ENCODE measurements at places on chromosomes 6 and 20.

DNA sequence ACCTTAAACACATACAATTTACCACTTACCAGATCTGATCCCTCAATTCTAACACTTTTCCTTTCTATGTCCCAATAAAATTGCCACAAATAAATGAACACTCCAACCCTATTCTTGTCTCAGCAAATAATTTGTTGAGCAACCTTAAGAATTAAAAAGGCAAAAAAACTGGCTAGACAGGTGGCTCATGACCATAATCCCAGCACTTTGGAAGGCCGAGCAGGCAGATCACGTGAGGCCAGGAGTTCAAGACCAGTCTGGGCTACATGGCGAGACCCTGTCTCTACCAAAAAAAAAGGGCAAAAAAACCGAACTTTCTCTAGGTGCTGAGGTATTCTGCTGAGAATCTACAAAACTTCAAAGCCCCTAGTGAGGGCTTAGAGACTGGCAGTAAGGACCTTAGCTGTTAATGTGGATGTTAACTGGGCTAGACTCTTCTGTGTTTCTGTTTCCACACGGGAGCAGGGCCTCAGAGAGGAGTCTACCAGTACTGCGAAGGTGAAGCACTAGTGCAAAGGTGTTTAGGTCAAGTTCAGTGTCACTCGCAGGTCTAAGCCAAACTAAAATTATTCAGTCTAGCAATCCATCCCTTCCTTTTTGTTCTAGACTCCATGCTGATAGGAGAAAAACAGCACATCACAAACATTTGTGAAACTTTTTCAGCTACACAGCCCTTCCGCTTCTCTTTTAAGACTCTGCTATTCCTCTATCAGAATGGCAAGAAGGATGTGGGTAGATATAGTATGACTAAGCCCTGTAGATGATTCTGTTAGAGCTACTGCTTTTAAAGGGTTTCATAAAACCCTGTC is 2.6 kb downstream of the FASTKD5 start:
- DNase-seq: no peak

GRCh38 chr6:143746202-143747119 is 68.7 kb downstream of the PHACTR2 start:
- DNase-seq: no peak

- DNase-seq: no peak
Observed at GRCh38 chr6:52262620-52263344, 18.5 kb upstream of the IL17F start.

GRCh38 chr6:48111143-48111506 is at the start of gene PTCHD4:
TSS of gene PTCHD4 (minus strand) at chr6:48111197. CDS start at chr6:48068957, 42,240 bp downstream.
- DNase-seq: peak; percentile 94

DNA sequence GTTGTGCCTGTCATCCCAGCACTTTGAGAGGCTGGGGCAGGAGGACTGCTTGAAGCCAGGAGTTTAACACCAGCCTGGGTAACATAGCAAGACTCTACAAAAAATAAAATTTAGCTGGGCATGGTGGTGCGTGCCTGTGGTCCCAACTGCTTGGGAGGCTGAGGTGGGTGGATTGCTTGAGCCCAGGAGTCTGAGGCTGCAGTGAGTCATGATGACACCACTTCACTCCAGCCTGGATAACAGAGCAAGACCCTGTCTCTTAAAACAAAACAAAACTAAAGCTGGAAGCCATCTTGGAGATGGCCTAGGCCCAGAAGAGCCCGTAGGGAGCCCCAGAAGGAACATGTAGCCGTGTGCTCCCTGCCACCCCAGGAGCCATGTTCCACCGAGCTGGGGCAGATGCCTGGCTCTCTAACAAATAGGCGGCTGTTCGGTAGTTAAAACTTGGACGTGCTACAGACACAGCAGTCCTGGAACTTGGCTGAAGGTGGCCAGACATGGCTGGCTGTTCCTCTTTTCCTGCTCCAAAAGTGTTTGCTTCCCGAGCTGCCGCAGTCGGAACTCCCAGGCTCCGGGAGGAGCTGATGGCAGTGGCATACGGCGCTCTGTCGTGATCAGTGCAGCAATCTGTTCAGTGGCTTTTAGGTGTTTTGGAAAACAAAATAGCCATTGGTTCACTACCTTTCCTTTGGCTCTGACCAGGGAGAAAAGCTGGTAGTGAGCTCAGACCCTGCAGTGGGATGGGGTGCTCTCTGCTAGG is 37.0 kb downstream of the DYNLT1 start:
- no peak for DNase-seq

DNA sequence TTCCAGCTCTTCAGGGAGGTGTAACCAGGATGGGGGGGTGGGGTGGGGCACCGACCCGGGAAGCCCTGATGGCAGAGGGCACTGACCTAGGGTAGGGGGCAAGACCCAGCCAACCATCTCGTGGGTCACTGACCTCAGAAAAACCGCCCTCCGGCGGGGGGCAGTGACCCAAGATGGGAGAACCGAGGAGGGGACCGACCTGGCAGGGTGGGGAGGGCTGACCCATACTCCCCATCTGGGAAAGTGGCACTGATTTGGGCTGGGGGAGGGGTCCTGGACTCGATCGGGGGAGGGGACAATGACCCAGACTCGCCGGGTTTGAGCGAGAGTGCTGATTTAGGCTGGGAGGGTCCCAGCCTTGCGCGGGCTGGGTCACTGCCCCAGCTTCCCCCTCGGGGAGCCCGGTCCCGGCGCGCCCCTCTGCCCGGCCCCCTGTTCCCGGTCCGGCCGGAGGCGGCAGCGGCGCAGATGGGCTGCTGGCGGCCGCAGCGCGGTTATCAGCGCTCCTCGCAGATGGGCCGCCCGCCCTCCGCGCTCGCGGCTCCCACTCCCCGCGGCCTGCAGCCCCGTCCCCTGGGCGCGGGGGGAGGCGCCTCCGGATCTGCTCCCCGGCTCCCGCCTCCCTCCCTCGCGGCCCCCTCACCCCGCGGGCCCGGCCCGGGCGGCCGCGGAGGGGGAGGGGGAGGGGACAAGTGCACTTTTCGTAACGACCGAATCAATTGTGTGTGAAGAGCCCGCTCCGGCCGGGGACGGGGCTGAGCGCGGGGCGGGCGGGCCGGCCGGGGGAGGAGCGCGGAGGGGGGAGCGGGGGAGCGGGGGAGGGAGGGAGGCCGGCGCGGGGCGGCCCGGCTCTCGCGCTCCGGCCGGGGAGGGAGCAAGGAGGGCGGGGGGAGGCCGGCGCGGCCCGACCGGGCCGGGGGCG is 2.2 kb downstream of the NOL4L start:
- DNase-seq: peak; percentile 73

DNA sequence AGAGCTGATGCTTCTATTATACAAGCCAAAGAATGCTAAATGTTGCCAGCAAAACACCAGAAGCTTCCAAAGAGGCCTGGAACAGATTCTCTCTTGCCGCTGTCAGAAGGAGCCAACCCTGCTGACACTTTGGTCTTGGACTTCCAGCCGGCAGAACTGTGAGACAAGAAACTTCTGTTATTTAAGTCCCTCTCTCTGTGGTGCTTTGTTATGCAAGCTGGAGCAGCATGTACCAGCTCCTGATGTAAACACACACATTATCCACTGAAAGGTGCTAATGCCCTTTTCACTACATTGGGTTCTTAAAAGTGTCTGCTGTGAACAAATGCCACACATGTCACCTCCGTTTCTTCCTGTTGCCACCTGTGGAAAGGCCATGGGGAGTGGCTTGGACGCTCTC is 25.9 kb upstream of the PRELID3B start:
- no peak for DNase-seq

- DNase-seq: no peak
Observed at GRCh38 chr20:45010399-45010828, 44.1 kb downstream of the STK4 start.

GRCh38 chr20:50312682-50313521 is 122.3 kb downstream of the CEBPB start:
- no peak for DNase-seq

DNA sequence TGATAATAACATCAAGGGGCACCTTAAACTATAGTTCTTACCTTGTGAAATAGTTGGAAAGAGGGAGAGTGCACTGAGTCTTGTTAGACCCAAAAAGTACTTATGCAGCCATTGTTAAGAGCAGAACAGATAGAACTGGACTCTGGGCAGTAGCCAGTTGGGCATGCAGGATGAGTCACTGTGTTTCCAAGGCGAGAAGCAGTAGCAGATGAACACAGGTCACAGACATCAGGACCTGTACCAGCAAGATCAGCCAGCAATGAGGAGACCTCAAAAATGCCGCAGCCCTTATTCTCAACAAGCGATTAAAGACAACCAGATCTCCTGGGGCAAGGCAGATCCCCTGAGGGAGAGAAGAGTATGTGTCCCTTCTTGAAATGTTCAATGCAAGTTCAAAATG is 79.0 kb downstream of the SAMD3 start:
- no peak for DNase-seq

DNA sequence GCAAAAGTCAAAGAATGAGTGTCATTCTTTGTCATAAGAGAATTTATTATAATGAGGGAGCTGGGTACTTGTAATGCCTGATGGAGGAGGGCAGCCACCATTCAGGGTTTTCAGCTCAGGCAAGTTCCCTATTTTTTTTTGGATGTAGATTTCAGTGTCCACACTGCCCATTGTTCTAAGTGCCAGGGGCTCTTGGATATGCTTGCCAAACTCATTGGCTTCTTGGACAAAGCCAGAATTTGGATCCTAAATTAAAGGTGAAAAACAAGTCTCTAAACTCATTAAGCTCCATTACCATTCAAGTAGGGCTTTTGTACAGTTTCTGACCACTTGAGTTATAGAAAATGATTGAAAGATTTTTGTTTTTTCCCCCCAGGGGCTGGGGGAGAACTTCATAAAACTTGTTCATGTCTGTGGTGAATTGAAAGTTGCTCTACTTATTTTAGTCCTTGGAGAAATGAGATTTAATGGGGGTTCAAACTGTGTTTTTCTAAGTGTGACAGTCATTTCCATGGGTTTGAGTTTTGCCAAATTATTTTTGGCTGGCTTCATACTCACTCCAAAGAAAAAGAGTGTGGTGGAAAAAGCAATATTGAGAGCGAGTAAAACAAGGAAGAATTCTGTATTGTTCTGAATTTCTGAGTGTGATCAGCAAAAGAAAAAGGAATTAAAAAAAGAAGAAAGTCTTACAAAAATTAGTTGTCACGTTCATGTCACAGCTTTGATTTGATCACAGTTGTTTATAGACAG is 46.0 kb downstream of the TIAM2 start:
- DNase-seq: no peak

DNA sequence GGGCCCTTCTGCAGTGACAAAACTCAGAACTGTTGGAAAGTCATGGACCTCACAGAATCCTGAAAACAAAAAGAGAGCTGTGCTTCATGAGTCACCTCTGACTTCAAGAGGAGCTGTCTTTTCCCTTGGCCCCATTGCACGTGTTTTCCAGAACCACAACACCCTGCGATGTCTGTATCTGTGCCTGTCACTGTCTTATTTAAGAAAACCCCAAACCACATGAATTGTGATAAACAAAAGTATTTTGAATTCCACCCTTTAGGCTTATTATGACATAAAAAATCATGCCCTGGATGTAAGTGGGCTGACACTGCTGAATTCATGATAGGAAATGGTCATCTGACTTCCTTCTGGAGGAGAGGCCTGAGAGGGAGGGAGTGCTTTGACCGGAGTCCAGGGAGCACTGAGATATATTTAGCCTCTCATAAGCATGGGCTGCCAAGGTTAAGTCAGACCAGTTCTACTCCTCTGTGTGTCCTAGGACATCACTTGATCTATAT is 96.4 kb upstream of the DUSP22 start:
- DNase-seq: no peak

- peak; percentile 35 for DNase-seq
Observed at GRCh38 chr6:6569096-6569810, 19.3 kb upstream of the LY86 start.

GRCh38 chr6:150686566-150686965 is 86.9 kb downstream of the PLEKHG1 start:
- no peak for DNase-seq

DNA sequence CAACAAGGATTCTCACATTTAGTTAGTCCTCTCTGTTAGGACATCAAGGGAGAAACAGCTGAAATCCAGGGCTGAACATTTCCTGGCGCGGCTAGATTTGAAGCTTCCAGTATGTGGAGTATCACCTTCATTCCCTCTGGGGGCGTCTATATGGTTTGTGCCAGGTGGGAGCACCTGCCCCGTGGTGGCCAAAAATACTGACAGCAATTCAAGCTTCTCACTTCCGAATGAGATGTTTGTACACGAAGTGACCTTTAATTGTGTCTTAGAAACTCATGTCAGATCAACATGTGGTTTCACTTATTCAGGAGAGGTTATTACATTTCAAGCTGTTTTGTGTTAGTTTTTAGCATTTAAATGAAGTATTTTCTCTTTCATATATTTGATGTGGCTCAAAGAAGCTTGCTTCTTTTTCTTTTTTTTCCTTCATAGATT is 67.3 kb upstream of the ZNF217 start:
- no peak for DNase-seq

- no peak for DNase-seq
Observed at GRCh38 chr6:138442663-138443062, 38.6 kb downstream of the HEBP2 start.

GRCh38 chr6:117414770-117415169 is 11.0 kb downstream of the ROS1 start:
- peak; percentile 73 for DNase-seq

DNA sequence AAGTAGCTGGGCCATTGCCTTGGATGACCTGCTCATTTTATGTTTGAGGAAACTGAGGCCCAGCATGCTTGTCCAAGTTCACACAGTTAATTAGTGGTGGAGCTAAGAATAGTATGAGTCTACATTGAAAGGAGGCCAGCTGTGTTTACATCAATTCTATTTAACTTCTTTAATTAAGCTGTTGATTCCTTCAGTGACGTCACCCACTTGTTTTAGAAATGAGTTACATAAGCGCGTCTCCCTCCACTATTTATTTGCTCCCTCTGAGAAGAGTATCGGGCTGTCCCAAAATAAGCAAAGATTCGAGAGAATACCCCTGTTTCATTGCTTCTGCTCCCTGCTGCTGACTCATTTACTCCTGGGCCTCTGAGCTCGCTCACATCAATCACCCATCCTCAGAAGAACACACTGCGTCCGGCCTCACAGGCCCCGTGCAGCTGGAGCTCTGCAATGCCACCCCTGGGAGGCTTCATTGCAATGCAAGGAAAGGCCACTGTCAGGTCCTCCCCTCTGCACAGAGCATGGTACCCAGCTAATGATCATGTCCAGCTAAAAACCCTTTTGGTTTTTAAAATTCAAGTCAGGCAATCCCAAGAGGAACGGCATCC is 74.8 kb upstream of the BMP2 start:
- DNase-seq: peak; percentile 30

DNA sequence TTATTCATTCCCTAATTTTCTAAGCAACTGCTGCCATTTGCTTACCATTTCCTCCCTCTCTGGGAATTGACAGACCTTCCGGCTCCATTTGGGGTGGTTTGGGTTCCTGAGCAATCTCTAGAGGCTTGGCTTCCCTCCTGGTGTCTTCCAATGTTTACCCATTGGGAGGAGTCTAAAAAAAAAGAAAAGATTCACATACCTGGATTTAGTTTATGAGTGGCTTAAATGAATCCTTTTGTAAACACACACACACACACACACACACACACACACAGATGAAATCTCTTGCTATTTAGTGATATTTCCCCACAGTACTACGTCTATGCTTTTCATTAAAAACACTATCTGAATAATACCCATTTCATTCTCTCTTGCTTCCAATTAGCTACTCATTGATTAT is 48.3 kb upstream of the TRAF3IP2 start:
- DNase-seq: peak; percentile 86

All from DMS53 (cell line).